Stimulated activated CD4-positive, alpha-beta T cell treated with anti-CD3 and anti-CD28 coated beads, Interleukin-1b, Interleukin-23, amount 100 ng/mL, for 48 hours (primary cell): ENCODE measurements at places on chromosomes 3 and 15.

DNA sequence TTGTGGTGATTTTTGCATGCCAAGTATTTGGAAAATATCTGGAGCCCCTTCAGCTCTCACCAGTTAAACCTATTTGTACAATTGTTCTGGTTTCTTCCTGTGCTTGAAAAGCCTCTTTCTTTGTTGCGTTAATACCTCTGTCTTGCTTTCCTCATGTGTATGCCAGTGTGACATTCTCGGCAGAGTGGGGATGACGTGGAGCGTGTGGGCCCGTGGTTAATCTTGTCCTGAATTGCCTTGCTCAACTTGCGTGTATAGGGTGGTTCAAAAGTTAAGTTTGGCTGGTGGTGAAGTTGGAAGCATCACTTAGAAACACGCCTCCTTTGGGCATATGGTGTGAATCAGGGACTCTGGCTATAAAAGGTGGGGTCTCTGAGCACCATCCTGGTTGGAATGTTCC, 67.1 kb downstream of the IGF1R start:
- DNase-seq = no peak

DNA sequence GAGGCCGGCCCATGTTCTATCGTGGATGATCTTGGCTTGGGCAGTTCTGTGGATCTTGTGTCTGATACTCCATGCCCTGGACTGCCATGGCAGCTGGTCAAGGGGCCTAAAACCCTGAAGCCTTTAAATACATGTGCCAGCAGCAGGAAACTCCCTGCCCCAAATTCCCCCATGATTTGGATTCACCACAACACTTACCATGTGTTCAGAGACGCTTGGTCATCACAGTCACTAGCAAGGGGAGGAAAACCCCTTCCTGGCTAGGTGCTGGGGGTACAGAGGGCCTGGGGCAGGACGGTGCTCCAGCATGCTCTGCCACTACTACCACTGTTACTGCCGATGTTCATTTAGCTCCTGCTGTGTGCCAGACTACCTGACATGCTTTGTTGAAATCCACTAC, 94.4 kb downstream of the DNAJB8 start:
- DNase-seq = no peak

DNA sequence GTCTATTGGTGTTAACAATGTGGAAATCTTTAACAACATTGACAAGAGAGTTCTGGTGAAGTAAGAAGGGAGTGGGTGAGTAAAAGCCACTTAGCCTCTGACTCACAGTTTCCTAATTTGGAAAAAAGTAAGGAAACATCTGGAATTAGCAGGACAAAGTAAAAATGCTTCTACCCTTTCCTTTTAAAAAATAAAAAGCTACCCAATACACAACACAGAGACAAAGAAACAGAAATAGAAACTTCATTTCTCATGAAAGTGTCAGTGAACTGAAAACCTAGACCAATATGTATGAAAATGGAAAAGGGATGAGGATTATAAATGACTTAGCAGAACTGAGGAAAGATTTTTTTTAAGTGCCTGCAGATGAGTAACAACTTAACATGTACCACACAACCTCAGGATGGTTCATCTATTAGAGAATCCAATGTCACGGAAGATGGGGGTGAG, 65.4 kb downstream of the SSR3 start:
- no peak for DNase-seq

- no peak for DNase-seq
Measured at GRCh38 chr15:67305506-67305905, 50.9 kb downstream of the IQCH start.

GRCh38 chr15:96360581-96361308, 30.2 kb downstream of the NR2F2 start:
- no peak for DNase-seq

GRCh38 chr15:69647142-69647513, 194.5 kb downstream of the RPLP1 start:
- no peak for DNase-seq

DNA sequence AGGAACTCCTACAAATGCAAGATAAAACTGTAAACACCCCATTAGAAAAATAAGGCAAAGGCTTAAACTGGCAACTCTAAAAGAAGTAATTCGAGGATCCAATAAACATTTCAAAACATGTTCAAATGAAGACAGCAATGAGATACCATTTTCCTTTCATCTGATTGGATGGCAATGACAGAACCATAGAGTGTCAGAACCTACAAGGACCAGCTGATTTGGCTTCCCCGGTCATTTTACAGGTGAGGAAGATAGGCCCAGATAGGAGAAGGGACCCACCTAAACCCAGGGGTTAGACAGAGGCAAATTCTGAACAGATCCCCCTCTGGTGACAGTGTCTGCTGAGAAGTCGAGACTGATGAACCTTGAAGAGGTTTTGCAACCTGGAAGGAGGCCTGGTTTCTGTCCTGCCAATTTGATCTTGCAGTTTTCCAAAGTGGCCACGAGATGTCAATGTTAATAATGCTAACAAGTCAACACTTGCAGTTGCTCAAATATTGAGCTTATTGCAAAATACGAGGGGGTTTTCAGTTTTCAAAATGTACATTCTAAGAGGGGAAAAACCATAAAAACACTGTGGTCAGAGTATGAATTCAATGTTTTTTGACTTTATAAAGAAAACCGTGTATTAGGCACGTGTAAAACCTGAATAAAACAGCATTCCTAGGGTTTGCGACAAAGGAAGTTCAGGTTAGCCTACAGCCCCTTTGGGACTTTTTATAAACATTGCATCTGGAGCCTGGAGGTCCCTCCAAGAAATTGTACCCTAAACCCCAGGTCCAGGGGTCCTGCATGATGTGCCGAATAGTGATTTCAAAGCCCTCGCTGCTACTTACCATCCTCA, 21.5 kb downstream of the CFAP161 start:
- no peak for DNase-seq

- no peak for DNase-seq
Measured at GRCh38 chr3:8369638-8370037, 132.0 kb upstream of the LMCD1 start.

DNA sequence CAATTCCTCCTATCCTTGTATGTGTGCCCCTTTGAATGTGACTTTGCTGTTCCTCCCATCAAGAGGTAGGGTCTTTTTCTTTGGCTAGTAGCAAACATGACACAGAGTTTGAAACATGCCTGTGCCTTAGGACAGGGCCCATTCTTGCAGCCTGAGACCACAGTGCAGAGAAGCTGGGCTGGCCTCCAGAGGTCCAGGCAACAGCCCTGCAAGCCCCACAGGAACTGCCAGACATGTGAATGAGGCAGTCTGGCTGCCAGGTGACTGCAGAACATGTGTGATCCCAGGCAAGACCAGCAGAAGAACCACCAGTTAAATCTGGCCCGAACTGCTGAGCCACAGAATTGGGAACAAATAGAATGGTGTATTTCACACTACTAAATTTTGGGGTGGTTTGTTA, 1.2 kb upstream of the HGD start:
- DNase-seq = no peak

- no peak for DNase-seq
Measured at GRCh38 chr3:31696009-31696297, 163.2 kb downstream of the STT3B start.

DNA sequence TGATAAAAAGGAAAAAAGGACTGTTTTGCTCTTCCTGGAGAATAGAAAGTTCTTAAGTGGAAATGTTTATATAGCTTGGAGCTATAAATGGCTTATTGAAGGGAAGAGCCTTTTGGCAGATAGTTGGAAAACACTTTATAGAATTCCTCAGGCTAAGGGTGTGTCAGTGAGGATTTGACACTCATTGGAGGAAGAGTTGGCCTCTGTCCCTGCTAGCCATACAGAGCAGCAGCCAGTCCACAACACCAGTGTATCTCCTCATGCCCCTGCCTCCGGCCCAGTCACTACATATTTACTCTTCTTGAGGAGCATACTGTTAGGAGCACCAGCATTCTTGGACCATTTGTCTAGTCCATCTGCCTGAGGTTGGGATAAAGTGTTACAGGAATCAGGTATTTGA, 36.2 kb downstream of the KLHL18 start:
- DNase-seq = no peak

DNA sequence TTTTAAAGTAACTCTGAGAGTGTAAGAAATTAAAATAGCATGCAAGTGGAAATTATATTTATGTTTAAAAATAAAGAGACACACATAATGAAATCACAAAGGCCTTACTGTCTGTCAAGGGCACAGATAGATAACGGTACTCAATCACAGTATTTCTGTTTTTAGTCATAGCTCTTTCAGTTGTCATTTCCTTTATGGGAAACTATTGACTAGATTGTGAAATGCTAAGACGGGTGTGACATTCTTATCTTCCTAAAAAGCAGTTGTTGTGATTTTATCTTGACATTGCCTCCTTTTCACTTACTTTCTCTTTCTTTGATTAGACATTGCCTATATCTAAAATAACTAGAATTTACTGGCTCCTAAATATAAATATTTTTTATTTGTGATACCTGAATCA, 100.1 kb upstream of the PLSCR5 start:
- no peak for DNase-seq

GRCh38 chr3:2927259-2927658, 182.9 kb downstream of the IL5RA start:
- no peak for DNase-seq

- no peak for DNase-seq
Measured at GRCh38 chr3:55452886-55453285, 34.2 kb downstream of the WNT5A start.

DNA sequence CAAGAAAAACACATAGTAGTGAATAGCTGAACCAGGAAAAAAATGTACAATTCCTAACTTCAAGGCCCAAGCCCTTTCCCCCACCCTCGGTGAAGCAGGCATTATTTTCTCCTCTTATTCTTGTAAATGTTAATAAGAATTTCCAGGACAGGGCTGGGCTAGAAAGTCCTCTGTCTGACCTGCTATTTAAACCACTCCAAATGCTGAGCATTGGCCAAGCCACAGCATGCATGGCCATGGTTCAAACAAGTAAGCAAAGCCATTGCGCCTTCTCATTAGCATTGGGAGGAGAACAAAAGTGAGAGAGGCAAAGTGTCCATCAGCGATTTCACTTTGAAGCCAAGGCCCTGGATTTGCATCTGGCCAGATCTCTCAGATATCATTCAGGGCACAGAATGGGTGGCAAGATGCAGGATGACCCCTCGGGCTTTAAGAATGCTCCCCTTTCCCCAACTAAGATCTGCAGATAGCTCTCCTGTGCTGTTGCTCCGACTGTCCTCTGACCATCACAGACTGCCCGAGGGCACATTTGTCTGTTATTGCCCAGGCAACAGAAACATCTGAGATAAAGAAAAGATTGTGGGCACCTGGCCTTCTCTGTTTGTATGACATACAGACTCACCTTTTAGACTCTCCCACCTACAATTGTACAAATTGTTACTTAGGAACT, 46.3 kb downstream of the CEMIP start:
- DNase-seq = no peak

DNA sequence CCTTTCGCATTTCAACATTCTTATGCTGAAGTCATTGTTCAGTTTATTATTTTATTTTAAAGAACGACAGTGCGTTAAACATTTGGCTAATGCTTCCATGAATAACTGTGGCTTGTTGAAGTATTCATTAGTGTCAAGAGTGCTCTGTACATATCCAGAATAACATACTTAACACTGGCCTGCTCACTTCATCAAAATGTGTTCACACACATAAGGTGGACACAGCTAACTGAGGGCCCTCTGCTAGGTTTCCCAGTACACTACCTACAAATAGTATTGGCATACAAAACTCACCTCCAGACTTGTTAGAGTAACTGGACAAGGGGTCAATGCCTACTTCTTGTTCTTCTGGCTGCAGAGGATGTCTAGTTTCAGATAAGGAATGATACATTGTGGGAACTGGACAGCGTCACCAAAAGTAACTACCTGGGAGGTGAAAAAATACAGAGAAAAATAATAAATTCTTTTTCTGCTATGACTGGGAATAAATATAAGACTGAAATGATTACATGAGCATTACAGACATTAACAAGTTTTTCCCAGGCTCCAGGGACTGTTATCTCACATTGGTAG, 234.2 kb downstream of the TBC1D5 start:
- no peak for DNase-seq

DNA sequence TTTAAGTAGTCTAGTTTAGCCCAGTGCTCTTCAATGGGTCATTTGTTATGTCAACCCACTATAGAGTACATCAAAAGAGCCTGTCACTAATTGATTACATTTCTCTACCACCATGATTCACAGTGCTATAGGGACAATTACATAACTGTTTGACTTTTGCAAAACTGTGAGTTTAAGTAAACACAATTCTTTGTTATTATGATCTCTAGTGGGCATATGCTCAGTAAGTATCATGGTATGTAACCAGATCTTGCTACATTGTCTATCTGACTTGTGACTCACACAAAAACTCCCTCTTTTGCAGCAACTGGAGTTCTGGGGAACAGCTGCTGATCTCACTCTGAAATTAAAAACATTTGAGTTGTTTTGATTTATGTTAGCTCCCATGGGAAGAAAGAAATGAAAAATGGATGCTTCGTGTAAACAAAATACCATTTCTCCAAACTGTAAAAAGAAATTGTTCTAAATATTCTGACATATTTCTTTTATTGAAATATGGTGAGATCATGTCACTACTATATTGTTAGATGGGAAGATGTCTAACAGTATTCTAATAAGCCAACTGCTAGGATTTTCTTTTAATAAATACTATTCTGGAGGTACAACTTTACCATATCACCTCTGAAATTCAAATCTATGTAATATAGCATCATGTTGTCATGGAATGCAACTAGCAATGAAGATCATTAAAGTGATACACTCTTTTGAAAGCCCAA, 470.4 kb downstream of the ROBO1 start:
- no peak for DNase-seq

- DNase-seq = no peak
Measured at GRCh38 chr3:117837391-117837790, 1127.8 kb downstream of the TUSC7 start.

GRCh38 chr3:18732474-18732873, 307.3 kb upstream of the SATB1 start:
- no peak for DNase-seq

DNA sequence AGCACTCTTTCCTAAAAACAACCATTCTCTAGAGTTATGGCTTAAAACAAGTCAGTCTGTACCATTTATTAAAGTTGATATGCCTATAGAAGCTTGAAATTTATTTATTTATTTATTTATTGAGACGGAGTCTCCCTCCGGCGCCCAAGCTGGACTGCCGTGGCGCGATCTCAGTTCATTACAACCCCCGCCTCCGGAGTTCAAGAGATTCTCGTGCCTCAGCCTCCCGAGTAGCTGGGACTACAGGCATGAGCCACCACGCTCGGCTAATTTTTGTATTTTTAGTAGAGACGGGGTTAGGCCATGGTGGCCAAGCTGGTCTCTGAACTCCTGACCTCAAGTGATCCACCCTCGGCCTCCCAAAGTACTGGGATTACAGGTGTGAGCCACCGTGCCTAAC, 1.5 kb upstream of the TTC14 start:
- DNase-seq = no peak
